T-helper 17 cell (primary cell): ENCODE measurements at places on chromosomes 1 and 21.

GRCh38 chr1:240586006-240586405 is 25.9 kb downstream of the GREM2 start:
- DNase-seq, result no peak

GRCh38 chr21:44507673-44508425 is 32.1 kb downstream of the KRTAP10-1 start:
- DNase-seq, result no peak

DNA sequence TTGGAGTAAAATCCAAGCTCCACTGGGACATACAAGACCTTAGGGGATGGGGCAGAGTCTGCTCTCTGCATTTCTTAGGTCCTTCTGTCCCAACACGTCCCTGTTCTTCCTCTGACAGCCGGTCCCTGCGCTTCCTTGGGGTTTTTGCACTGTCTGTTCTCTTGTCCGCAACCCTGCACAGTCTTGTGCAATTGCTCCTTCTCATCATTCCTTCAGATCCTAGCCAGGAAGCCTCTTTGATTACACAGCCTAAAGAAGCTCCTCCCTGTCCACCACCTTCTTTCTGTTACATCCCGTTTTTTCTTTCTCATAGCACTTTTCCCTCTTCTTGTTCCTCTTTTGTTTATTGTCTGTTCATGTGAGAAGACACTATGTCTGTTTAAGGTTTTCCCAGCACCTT is 19.9 kb downstream of the ACOT11 start:
- DNase-seq, result no peak

- DNase-seq, result no peak
Measured at GRCh38 chr1:113205980-113206766, 133.2 kb downstream of the LRIG2 start.

DNA sequence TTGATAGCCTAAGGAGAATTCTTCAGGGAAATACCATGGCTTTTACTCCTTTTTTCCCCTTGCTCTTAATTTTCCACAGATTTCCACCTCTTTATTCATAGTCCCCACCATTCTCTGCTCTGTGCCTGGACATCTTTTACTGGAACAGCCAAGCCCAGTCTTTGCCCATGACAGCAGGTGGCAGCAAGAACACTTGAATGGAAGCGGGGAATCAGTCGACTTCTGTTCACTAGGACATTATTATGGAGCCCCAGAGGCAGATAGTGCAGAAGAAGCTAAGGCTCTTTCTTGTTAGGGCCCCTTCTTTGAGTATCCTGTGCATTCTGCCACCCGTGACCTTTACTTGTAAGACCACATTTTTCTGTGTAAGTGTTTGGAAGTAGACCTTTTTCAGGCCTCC is 6.3 kb downstream of the OR14I1 start:
- DNase-seq, result no peak

GRCh38 chr1:223319905-223320580 is 43.9 kb downstream of the SUSD4 start:
- no peak for DNase-seq

DNA sequence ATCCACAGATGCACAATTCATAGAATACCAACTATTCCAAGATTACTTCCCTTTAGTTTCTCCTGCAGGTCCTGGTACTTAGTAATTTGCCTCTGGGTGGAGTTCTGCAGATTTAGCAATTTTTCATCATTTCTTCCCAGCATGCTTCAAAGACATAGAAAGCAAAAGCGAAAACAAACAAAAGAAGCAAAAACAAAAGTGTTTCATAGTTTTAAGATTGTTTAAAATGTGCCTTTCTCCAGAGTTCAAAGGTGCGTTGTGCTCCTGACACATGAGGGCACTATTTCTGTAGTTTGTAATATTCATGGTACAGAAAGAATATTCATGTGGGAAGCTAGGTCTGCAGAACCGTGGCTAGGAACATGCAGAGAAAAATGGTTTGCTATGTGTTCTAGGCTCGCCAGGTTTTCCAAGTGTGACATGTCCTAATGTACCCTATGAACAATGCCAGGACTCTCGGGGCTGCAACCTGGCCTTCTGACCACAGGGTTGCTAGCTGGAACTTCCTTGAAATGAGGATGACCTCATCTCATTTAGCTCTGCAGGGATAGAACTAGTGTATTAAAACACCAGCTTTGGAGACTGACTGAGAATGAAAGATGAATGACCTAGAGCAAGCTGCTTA is 30.0 kb upstream of the RCSD1 start:
- DNase-seq, result no peak

DNA sequence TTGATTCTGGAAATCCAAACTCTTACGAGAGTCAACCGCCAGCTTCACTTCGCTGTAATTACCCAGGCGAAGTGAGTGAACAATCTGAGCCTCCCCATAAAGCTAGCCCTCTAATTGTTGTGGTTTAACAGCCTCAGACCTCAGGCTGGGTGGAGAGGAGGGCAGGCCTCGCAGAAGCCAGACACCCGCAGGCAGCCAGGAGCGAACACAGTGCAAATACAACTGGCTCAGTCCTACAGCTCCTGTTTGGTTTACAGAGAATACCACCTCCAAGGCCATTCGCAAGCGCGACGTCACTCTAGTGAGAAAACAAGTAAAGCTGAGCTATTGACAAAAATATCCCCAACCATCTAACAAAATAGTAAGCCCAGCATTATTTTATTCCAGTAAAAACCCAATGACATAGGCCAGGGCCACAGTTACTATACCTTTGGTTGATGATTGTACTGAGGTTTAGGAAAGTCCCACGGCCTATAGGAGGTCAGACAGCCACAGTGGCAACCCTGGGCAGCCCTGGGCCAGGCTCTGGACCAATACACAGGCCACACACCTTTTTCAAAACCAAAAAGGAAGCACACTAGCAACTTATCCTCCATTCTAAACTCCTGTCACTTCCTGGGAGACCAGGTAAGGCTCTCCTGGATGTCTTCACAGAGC is 163.3 kb downstream of the ETS2 start:
- no peak for DNase-seq

DNA sequence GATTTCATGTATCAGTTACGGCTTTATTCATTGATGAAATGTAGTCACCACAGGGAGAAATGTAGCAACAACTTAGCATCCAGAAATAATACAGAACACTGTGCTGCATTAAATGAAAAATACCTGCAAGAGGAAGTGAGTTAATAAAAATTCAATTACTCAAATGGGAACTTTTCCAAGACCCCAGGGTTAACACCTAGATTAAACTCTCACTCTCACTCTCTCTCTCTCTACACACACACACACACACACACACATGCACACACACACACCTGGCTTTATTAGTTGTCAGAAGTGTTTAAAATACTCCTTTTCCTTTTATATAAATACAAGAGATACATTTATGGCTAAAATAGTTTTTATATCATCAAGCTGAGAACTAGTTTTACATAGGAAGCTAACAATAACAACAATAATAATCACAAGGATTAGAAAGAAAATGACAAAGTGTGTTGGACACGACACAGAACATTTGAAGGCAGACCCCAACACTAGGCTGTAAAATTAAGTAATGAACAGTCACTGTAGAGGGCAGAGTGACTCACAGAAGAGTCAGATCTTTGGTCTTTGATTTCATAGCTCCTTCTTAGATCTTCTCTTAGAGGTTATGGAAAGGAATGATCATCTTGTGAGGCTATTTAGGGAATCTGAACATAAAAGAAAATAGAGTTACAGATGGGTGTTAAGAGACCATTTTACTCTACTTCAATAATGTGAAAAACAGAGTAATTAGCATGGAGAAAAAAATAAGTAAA is 1266.0 kb upstream of the ADGRL2 start:
- DNase-seq, result no peak

DNA sequence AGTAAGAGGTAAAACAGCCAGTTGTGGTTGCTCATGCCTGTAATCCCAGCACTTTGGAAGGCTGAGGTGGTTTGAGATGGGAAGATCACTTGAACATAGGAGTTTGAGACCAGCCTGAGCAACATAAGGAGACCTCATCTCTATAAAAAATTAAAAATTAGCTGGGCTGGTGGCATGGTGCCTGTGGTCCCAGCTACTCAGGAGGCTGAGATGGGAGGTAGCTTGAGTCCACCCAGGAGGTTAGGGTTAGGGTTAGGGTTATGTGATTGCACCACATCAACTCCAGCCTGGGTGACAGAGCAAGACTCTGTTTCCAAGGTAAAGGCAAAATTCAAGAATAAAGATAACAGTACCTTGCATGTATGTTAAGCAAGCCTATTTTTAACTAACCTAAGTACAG is 3.5 kb downstream of the SAMSN1 start:
- DNase-seq, result no peak

DNA sequence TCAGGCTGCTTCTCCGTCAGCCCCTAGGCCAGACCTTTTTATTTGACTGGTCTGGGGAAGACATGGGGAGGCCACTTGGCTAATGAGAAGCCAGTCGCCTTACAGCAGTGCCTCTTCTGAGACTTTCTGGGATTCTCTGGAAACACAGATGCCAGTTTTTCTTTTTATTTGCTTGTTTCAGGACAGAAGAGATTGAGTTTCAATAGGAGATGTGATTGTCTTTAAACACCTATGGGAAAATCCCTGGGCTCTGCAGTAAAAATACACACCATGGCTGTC is 15.4 kb upstream of the BTG2 start:
- no peak for DNase-seq

DNA sequence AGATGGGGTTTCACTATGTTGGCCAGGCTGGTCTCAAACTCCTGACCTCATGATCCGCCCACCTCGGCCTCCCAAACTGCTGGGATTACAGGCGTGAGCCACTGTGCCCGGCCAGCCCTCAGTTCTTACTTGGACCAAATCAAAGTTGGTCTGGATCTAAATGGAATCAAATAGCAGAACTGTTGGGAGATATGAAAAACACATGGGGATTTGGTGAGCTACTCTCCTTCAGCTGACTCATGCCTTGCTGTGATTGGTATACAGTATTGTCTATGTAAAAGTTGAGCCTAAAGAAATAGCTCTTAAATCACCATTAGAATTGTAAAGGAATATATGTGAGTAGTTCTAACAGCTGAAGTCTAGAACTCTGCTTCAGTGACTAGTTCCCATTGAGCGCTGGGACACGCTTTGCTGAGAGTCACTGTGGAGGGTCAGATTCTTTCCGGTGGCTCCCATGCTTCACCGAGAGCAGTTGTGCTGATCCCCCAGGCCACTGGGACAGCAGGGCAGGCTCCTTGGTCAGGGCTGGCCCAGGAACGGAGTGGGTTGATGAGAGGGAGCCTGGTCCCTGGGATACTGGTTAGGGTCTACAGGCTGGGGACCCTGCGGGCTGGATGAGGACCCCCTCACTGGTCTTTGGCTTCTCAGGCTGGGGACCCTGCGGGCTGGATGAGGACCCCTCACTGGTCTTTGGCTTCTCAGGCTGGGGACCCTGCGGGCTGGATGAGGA is 14.0 kb downstream of the PKNOX1 start:
- DNase-seq, result no peak

- DNase-seq, result no peak
Measured at GRCh38 chr1:89269277-89269676, 3.4 kb downstream of the GBP5 start.

DNA sequence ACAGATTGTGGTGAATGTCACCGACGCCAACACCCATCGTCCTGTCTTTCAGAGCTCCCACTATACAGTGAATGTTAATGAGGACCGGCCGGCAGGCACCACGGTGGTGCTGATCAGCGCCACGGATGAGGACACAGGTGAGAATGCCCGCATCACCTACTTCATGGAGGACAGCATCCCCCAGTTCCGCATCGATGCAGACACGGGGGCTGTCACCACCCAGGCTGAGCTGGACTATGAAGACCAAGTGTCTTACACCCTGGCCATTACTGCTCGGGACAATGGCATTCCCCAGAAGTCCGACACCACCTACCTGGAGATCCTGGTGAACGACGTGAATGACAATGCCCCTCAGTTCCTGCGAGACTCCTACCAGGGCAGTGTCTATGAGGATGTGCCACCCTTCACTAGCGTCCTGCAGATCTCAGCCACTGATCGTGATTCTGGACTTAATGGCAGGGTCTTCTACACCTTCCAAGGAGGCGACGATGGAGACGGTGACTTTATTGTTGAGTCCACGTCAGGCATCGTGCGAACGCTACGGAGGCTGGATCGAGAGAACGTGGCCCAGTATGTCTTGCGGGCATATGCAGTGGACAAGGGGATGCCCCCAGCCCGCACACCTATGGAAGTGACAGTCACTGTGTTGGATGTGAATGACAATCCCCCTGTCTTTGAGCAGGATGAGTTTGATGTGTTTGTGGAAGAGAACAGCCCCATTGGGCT is 3.0 kb downstream of the CELSR2 start:
- DNase-seq, result no peak

DNA sequence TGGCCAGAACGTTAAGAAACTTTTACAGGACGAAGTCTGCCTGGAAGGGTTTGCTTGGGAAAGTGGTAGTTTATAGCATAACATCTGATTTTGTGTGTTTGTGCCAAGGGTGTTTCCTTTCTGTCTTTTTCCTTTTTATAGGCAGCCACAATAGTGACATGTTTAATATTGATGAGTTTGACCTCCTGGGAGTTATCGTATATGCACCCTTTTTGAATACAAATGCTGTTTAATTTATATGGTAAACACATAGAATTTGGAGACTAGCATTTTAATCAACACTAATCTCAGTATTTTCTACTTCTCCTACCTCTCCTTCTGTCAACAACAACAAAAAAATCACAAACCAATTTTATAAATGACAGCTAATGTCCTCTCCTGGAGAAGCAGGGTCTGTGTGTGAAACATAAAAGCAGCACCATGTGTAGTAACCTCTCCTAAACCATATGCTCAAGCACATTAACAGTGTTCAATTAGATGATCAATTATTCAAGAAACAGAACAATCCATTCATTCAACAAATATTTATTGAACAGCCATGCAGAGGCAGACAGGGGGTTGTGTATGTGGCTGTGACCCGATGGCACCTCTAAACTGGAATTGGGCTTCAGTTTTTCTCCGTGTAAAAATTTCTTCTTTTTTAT is 604 bp upstream of the FMN2 start:
- DNase-seq, result no peak

GRCh38 chr1:236144033-236144432 is 1.7 kb downstream of the GPR137B start:
- no peak for DNase-seq

- no peak for DNase-seq
Measured at GRCh38 chr1:213389061-213389581, 338.1 kb downstream of the RPS6KC1 start.

DNA sequence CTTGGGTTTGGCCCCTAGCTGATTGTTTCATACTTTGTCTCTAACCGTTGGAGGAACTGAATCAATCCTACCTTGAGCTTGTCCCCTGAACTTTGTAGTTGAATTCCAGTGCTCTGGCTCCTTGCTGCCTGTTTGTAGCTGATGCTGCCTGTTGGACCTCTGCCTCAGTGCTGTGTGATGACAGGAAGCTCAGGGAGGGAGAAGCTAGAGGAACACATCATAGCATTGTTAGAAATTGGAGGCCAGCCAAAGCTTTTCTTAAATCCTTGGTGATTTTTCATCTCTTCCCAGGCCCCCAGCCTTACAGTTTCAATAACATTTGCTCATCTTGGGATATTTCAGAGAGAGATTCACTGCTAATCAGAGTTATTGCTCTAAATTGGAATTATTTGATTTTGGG is 34.0 kb downstream of the MACF1 start:
- DNase-seq, result no peak

GRCh38 chr1:183079712-183080388 is 56.6 kb downstream of the LAMC1 start:
- DNase-seq, result no peak
